ENCODE measurements at places on chromosomes 12 and 14.

- no peak for DNase-seq
These were observed 5.8 kb upstream of the TNFRSF1A start for GRCh38 chr12:6347367-6348338.

DNA sequence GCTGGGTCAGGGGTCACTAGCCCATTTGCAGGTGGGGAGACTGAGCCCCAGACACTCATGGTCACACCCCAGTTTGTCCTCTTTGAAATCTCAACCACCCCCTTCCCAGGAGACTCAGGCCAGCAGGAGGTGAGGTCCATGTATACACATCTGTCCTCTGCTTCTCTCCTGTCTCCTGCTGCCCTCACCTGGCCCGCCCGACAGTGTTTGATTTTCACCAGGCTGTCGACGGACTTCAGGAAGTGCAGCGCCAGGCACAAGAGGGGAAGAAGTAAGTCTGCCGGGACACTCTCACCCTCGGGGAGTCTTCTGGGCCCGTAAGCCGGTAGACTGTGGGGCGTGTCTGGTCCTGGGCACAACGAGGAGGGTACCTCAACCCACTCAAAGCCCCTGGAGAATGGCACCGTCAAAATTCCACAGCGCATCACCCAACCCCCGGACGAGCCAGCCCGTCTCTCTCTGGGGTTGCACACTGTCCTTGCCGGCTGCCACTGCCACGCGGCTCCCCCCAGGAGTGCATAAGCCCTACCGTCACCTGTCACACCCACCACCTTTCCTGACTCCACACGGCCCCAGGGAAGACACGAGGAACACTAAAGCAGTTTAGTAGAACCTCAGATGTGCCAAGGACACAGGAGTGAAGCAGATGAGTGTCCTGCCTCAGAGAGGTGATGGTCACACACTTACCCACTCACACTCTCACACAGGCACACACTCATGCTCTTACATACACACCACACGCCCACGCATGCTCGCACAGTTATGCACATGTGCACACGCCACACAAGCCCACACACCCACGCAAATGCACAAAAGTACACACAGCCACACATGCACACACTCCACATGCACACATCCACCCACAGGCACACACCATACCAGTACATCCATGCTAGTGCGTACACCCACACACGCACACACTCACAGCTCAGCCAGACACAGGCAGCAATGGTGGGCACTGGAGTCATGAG lies 13.1 kb upstream of the SIVA1 start:
- DNase-seq = no peak

DNA sequence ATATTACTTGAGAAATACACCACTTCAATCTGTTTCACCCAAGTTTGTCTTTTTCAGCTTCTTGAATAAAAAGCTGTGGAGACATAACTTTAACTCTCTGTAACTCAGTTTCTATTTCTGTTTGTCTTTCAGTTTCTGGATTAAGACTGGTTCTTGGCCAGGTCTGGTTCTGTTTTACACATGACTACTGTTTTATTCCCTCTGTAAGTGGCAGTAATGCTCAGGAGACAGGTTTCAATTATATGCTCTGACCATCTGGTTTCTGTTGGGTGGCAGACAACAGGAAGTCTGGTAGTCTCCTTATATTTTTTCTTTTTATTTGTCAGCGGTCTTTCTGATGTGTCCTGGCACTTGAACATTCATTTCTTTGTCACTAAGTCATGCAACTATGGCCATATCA lies 102.9 kb downstream of the RPS29 start:
- no peak for DNase-seq

DNA sequence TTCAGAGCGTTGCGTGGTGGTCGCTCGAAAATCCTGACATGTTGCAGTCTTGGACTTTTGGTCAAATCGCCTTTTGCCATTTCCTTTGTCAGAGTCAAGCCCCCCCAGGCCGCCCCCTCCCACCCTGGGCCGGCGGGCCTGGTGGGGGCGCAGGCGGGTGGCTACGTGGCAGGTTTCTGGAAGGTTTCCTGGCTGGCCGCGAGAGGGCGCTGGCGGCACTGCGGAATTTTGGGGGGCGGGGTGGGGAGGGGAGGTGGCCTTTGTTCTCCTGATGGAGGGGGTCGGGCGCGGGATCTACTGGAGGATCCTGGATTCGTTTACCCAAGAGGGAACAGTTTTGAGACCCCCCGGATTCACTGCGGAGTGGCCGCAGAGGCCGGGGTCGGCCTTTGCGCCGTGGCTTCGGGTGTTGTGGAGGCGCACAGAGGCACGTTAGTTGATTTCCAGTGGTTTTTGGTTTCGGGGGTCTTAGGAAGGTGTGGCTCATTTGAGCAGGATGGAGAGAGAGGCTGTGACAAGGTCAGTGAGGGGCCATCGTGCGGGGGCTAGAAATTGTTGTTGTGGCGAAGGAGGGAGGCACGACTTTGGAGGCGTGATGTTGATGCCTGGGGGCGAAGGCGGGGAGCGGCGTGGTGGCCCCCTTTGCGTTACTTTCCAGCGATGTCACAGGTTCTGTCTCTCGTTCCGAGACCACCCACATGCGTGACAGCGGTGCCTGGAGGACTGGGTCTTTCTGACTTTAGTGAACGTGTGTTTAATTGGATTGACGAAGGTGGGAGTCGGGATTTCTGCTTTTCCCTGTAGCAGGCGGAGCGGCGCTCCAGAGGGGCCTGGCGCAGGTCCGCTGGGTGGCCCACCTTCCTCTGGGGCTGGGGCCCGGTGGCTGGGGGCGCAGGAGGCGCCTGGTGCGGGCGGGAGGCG lies 1.4 kb downstream of the MEG3 start:
- no peak for DNase-seq

DNA sequence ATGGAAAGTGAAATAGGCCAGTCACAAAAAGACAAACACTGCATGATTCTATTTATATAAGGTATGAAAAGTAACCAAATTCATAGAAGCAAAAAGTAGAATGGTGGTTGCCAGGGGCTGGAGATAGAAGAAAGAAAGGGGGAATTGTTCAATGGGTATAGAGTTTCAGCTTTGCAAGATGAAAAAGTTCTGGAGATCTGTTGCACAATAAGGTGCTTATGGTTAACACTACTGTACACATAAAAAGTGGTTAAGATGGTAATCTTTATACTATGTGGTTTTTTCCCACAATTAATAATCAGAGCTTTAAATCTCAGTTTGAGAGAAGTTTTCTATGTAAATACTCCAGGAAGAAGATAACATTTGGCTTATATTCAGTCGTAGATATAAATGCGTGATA lies 73.4 kb downstream of the SLC38A4 start:
- no peak for DNase-seq

All from T-helper 2 cell (primary cell).